Activated naive CD4-positive, alpha-beta T cell treated with anti-CD3 and anti-CD28 coated beads, Interleukin-2, amount 50 U/mL, for 16 hours (primary cell): ENCODE measurements at places on chromosomes 3 and 15.

DNA sequence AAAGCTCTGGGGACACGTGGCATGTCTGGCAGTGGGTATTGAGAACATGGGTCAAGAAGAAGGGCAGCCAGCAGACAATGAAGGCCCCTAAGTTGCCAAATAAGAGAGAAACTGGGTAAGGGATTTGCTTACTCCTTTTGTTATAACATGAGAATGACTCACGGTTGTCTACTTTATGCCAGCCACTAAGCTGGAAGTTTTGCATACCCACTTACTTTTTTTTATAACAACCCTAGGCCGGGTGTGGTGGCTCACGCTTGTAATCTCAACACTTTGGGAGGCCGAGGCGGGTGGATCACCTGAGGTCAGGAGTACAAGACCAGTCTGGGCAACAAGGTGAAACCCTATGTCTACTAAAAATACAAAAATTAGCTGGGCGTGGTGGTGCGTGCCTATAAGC lies 50.0 kb downstream of the DRD3 start:
- no peak for DNase-seq

DNA sequence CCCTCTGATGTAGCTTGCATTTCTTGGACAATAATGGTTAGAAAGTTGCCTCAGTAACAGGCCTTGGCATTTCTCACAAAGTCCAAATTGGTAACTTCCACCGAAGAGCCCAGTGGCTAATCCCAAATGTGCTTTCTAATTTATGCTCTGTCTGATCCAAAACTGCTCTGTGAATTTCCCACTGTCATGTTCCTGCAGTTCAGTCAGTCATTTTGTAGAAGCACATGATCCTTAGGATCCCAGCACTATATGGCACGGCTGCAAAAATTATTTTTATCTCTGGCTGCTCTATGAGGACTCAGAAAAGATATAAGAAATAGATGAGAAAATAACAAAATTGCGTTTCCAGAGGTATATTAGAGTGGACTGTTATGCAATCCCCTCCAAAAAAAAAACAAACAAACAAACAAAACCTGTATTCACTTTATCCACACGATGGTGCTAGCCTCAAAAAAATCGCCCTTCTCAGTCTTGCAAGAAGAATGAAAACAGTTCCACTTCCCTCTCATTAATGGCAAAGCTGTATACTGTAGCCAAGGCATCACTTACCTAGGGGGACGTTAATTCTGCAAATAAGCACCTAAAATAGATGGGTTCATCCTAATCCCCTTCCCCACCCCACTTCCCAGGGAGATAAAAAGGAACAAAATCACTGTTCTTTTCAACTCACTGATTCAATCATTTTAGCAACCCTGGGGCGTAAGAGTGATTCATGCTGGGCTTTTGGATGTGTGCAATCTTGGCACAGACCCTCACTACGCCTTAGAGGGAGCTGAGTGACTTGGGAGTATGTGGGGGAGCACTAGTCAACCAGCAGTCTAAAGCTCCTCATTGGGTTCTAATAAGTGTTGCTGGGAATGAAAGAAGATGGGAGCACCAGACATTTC lies 61.3 kb downstream of the TMCO5A start:
- no peak for DNase-seq

DNA sequence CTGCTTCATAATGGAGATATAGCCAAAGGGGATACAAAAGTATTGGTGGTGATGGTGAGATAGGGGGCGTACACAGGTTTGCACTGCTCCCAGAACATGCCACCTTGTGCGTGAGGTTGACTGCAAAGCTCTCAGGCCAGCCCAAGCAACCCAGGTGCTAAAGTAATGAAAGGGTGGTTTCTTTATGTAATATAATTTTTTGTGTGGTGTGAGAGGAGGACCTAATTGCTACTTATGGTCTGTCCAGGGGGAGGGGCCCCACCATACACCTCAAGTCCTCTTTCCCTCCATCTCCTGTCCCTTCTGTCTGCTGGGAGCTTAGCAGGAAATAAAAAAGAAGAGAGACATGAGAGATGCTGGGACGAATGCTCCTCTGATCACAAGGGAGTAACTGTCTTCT lies 53.8 kb downstream of the STARD5 start:
- DNase-seq = no peak

GRCh38 chr3:185153861-185154629 lies 1.2 kb upstream of the C3orf70 start:
- no peak for DNase-seq

DNA sequence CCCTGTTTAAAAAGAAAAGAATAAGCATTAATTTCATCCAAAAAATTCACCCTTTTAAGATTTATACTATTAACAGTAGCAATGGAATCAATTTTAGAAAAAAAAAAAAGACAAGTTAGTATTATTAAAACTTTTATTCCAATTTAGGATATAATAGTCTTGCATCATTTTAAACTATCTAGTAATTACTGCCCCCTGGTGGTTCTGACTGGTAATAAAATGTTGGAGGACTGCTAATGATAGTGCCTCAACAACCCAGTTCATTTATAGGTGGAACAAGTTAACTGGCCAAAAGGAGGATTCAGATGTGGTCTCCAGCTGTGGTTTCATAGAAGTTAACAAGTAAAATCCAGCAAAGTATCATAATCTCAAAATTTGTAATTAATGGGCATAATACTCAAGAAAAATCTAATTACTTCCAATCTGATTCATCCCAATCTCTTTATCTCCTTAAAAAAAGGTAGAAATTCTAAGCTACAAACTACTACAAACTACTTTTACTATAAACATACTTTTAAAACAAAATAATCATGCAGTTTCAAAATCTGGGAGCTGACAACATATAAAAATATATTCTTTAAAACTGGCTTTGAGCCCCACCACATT lies 30.7 kb upstream of the WDR49 start:
- no peak for DNase-seq

DNA sequence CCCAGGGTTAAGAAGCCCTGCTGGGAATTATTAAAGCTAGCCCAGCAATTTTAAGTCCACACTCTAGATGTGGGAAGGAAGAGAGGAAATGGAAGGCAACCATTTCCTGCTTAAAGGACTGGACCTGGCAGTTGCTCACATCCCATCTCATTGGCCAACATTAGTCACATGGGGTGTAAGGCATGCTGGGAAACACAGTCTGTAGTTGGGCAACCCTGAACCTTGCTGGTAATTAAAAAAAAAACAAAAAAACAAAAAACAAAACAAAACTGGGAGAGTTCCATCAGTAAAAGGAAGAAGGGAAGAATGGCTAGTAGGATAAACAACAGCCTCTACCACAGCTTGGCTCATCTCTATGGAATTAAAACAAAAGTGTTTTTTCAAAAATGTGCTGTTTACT lies 136.0 kb downstream of the VGLL4 start:
- no peak for DNase-seq

- no peak for DNase-seq
Observed at GRCh38 chr3:12962292-12962691, 110.9 kb downstream of the IQSEC1 start.

DNA sequence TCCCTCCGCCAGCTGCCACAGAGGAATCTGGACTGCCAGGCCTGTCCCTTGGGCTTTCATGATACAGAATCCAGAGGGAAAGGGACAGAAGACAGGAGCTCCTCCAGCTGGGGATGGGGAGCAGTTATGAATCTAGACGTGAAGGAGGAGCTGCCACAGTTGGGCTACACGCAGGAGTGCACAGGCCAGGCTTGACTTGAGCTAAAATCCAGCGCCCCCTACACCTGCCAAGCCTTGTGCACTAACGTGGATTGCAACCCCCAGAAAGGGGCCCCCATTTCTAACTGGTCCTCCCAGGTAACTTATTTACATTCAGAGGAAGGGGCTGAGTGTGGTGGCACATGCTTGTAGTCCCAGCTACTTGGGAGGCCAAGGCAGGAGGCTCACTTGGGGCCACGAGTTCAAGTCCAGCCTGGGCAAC lies 14.3 kb downstream of the KLHL6 start:
- no peak for DNase-seq

DNA sequence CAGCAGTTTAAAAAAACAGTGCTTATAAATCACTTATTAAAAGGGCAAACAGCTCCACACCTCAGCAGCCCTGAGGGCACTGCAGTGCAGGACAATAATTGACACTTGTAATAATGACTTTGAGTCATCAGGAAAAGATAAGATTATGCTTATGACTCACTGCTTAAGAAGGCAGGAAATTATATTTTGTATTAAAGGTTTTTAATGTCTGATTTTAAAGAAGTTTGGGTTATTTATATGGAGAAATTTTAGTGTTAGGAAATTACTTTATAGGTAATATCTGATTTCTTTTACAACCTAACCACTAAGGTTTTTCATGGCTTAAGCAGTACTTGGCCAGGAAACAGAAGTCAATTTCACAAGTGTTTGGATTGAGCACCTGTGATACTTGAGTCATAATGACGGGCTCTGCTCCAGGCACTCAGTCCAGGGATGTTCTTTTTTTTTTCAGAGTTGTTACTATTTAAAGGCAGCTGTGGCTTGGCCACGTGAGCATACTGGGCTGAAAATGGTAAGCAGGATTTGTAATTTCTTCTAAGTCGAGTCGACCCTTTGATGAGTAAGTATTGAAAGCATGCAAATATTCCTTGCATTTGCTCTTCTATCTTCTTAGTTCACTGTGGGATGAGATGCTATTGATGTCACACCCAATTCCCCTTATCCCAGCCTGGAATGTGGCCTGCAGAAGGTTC lies 21.6 kb upstream of the SLC6A20 start:
- DNase-seq = no peak

DNA sequence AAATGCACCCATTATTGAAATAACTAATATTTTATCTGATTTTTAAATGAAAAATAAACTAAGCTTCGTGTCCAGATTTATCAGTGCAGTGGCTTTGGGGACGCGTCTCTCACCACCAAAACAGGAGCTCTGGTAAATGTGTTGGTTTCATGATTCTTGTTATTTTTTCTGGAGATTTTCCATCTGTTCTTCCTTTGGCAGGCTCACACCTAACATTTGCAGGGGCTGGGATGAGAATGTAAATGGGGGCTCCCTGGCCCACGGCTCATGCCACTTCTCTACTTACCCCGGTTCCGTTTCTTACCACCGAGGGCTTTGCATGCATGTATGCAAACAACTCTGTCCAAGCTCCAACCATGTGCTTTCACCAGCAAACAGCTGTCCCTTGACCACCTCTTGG lies 30.9 kb upstream of the CA12 start:
- DNase-seq = no peak

DNA sequence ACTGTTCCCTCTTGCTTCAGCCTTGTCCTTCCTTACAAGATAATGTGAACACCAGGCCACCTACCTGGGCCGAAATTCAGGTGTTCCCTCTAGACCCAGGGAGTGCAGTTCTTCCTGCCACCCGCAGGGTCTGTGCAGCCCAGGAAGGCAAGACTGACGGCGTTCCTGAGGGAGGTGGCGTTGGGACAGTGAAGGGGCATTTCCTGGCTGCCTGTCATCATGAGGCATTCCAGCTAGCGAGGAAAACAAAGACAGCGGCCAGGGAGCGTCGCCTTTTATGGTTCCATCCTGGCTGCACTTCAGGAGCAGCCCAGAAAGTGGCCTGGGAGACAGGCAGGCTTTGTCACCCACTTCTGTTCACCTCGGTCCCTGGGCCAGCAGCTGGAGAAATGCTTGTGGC lies 84.8 kb upstream of the WNT5A start:
- no peak for DNase-seq
